ENCODE measurements at places on chromosomes 16 and 17.

GRCh38 chr16:87210894-87211293, 106.3 kb downstream of the C16orf95 start:
- no peak for DNase-seq

- no peak for DNase-seq
Measured at GRCh38 chr17:81309140-81309858, 14.2 kb upstream of the SLC38A10 start.

- no peak for DNase-seq
Measured at GRCh38 chr16:63447121-63447520, 1410.9 kb upstream of the CDH8 start.

DNA sequence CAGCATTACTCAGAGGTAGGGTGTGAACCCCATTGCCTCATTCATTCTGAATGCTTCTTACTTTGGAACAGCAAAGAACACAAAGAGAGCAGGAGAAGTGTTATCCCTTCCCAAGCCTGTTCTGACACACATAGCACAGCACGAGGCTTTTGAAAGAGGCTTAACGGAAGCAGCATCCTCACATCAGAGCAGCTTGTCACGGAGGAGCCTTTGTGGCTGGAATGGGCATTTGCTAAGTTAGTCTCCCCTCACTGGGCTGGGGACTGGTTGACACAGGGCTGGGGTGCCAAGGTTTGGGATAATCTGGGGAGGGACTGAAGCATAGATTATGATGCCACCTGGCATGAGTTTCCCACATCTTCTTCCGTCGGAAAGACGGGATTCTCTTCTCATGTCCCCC, 167.5 kb upstream of the DNAH9 start:
- DNase-seq: no peak

DNA sequence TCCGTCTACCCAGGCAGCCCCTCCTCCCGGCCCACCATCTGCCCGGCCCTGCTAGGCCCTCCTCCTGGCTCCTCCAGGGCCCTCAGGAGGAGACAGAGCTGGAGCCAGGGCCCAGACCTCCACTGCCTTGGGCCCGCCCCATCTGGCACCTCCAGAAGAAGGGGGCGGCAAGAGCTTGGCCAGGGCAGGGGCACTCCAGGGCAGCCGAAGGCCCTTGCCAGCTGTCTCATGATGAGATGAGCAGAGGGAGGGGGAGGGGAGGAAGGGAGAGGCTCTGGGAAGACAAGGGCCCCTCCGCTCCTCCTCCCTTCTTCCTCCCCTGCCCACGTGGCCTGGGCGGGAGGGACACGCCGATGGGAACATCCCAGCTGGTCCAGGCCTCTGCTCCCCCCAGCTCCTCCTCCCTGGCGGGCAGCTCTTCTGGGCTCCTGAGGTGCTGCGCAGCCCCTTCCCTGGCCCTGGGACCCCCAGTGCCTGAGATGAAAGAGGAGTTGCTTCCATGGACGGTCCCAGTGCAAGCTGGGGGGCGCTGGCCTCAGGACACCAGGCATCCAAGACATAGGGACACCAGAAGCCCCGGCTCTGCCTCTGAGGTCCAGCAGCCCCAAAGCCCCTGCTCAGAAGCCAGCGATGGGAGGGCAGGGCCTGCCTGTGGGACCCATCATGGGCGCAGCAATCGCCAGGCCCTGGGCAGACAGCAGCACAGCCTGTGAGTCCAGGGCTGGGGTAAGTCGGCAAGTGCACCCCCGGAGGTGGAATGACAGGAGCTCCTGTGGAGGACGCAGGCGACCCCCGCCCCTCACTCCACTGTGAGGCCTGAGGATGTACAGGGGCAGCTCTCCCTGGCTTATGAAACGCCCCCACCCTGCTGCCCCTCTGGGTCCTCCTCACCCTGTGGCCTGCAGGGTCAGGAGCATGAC, 23.6 kb upstream of the ENPP7 start:
- no peak for DNase-seq

- no peak for DNase-seq
Measured at GRCh38 chr16:66621973-66622372, 17.5 kb downstream of the CMTM3 start.

GRCh38 chr16:87414251-87414680, 22.1 kb downstream of the MAP1LC3B start:
- no peak for DNase-seq

- DNase-seq: no peak
Measured at GRCh38 chr16:74468807-74469525, 47.7 kb upstream of the CLEC18B start.

- DNase-seq: no peak
Measured at GRCh38 chr16:20760346-20760745, 3.5 kb upstream of the ACSM3 start.

GRCh38 chr17:7809086-7809790, 24.8 kb upstream of the KDM6B start:
- no peak for DNase-seq

DNA sequence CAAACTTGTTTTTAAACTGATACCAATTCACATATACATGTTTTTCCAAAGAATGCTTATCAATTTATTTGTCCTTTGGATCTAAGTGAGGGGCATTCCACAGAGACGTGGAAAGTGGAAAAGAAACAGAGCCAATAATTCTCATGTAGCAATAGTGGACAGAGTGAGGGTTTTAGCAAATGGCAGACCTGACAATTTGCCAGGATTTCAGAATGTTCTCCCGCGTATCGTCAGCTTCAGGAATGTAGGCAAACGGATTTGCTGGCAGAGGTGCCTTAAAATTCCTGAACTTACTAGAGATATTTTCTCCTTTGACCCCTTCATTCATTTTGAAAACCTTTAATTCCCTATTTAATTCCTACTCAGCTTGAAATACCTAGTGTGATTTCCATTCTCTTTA, 193.4 kb upstream of the CPHXL start:
- no peak for DNase-seq

DNA sequence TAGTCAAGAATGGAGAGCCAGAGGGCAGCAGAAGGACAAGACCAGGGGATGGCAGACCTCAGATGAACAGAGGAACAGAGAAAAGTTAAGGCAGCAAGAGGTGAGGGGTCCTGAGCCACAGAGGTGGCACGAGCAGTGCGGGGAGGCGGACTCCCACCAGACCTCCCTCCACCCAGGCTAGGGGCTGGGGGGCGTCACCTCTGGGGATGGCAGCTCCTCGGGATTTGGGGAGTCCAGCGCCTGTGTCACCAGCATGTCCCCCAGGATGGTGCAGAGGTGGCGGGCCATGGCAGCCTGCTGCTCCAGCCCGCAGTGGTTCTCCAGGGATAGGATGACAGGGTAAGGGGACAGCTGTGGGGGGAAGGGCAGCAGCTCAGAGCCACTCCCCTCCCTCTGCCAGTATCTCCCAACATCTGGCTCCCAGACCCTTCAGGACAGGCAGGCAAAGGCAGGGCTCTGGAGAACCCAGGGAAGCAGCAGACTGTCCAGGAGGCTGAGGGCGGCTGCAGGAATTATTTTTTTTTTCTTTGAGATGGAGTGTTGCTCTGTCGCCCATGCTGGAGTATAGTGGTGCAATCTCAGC, 15.8 kb downstream of the PLCD3 start:
- DNase-seq: no peak

DNA sequence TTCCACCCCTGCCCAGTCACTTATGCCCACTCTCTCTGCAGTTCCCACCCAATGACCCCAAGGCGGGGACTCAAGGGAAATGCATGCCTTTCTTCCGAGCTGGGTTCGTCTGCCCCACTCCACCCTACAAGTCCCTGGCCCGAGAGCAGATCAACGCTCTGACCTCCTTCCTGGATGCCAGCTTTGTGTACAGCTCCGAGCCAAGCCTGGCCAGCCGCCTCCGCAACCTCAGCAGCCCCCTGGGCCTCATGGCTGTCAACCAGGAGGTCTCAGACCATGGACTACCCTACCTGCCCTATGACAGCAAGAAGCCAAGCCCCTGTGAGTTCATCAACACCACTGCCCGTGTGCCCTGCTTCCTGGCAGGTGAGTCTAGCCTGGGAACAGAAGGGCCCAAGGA, 13.8 kb downstream of the LPO start:
- DNase-seq: no peak

DNA sequence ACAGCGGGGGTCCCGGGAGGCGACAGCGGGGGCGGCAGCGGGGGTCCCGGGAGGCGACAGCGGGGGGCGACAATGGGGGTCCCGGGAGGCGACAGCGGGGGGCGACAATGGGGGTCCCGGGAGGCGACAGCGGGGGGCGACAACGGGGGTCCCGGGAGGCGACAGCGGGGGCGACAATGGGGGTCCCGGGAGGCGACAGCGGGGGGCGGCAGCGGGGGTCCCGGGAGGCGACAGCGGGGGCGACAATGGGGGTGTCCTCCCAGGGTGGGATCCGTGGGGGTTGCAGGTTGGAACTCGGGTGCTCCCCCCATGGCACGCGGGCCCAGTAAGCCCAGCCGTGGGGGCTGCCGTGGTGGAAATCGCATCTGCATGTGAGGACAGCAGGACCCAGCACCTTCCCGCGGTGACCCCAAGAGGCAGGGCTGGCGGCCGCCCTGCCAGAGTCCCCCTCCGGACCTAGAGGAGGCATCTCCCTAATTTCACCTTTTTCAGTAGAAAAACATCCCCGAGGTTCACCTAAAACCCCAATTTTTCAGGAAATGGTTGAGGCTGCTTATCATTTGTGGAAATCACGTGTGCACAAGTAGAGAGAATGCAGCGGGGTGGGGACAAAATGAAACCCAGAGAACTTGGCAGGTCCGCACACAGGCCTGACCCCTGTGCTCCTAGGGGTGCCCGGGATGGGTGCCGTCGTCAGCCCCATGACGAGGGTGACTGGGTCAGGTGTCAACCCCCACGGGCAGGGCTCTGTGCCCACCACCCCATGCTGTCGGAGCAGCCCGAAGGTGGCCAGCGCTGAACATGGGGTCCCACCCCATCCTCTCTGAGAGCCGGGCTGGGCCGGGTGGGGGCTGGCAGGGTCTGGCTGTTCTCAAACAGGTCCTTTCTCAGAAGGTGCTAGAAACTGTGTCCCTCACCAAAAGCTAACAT, 10.5 kb upstream of the METRNL start:
- DNase-seq: no peak

GRCh38 chr16:4488499-4488967, 12.3 kb downstream of the HMOX2 start:
- DNase-seq: no peak

- DNase-seq: peak; percentile 53
Measured at GRCh38 chr17:17729620-17730249, 48.5 kb downstream of the RAI1 start.

GRCh38 chr16:76583466-76583865, 306.3 kb downstream of the CNTNAP4 start:
- no peak for DNase-seq

DNA sequence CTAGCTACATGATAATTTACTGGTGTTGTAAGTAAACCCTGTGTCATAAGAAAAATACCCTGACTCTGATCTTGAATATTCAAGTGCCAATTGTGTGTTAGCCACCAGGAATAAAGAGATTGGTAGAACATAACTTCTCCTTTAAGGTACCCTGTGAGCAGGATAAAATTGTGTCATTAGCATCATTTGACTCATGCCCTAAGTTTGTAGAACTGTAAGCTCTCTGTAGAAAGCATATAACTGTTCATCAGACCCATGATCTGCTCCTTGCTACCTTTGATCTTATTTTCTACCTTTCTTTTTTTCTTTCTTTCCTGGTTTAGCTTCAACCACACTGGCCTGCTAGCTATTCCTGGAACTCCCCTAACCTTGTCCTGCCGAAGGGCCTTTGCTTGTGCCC, 35.8 kb downstream of the PTRH2 start:
- no peak for DNase-seq

- no peak for DNase-seq
Measured at GRCh38 chr17:27958708-27959381, 65.7 kb upstream of the LYRM9 start.

GRCh38 chr16:51636920-51637769, 486.1 kb upstream of the SALL1 start:
- no peak for DNase-seq

DNA sequence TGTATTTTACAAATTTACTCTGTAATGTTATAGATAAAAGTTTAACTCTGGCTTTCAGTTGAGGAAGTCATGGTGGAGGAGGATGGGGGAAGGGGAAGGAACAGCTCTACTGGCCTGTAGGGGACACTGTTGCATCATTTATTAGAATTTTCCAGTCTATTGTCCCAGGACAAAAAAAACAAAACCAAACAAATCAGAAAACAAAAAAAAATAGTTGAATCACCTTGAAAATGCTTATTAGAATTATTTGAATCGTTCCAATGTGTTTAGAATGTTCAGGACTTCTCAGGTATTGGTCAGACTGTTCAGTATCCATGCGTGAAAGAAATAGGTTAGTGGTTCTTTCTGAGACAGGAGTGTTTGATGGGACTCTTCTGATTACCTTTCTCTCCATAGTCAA, 242.0 kb downstream of the FTO start:
- no peak for DNase-seq

DNA sequence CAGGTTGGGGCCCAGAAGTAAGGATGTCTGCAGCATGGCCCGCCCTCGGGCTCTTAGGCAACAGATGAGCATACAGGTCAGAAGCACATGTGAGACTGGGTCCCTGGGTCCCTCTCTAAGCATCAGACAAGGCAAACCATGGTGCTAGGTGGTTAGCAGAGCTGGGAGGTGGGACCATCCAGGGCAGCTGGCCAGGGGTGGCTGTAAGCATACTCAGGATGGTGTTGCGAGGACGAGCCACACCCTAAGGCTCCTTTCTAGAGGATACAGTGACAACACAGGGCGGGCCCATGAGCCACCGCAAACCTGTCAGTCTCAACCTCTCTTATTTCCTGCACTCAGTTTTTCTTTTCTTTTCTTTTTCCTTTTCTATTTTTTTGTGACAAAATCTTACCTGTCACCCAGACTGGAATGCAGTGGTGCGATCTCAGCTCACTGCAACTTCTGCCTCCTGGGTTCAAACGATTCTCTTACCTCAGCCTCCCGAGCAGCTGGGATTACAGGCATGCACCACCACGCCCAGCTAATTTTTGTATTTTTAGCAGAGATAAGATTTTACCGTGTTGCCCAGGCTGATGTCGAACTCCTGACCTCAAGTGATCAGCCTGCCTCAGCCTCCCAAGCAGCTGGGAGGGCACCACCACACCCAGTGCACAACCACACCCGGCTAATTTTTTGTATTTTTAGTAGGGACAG, 3.6 kb downstream of the FA2H start:
- DNase-seq: no peak

DNA sequence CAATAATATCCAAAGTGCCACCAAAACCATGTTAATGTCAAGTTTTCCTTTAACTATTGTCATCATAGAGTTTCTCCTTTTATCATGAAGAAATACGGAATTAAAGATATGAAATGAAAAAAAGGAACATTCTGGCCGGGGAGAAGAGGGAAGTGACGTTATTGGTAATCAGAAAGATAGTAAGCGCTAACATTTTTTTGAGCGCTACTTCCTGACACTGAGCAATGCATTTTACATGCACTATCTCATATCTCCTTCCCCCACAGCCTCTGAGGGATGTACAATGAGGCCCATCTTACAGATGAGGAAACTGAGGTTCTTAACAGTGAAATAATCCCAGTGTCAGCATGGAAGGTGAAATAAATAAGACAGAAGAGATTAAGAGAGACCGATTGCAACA, 410.9 kb downstream of the SOX9 start:
- DNase-seq: no peak

DNA sequence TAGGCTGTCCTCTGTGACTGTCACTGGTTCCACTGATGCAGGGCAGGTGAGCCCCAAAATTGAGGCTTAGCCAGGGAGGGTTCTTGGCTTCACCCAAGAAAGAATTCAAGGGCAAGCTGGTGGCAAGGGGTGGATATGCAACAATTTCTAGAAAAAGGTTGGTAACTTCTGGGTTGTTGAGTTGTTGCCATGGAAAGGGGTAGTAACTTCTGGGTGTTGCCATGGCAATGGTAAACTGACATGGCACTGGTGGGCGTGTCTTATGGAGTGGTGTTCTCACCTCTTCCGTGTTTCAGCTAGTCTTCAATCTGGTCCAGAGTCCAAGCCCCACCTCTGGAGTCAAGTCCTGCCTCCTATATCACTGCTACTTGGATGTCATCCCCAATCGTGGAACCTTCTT, 9.5 kb upstream of the GUCY2D start:
- DNase-seq: no peak

Data from stimulated activated CD4-positive, alpha-beta T cell treated with anti-CD3 and anti-CD28 coated beads, Interleukin-4, amount 100 ng/mL, for 4 hours (primary cell).